ENCODE measurements at places on chromosomes 12 and 14.

GRCh38 chr14:43356979-43357545 is 1150.0 kb downstream of the FSCB start:
- no peak for DNase-seq

- DNase-seq: no peak
Observed at GRCh38 chr12:46124132-46124847, 133.9 kb upstream of the SCAF11 start.

DNA sequence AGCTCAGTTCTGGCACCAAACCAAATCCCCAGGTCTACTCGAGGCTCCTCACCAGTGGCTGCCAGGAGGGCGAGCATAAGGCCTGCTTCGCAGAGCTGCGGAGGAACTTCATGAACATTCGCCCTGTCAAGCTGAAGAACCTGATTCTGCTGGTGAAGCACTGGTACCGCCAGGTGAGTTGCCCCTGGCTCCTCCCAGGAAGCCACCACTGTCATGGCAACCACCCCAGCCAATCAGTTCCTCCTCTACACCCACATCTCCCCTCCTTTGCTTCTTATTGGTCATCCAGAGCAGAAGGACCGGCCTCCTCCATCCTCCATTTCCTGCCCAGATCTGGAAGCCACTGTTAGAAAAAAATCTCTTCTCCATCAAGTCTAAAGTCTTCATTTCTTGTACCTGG is 17.2 kb upstream of the OAS2 start:
- DNase-seq: no peak

DNA sequence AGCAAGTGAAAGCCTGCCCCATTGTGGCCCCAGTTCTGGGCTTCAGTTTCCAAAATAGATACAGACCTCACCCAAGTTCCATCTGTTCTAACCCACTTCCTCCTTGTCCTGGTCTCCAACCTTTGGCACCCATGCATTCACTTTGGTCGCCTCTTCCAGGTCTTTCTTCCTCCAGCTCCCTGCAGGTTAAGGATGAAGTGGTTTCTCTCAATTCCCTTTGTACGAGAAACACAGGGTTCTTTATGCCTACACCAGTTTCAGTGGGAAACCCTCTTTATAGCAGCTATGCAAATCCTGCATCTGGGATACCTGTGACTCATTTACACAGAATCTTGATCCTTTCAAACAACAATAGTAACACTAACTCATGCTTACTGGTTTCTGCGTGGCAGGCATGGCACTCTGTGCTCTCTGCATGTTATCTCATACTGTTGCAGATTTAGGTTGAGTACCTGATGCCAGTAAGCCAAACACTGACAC is 110.6 kb upstream of the AMIGO2 start:
- no peak for DNase-seq

DNA sequence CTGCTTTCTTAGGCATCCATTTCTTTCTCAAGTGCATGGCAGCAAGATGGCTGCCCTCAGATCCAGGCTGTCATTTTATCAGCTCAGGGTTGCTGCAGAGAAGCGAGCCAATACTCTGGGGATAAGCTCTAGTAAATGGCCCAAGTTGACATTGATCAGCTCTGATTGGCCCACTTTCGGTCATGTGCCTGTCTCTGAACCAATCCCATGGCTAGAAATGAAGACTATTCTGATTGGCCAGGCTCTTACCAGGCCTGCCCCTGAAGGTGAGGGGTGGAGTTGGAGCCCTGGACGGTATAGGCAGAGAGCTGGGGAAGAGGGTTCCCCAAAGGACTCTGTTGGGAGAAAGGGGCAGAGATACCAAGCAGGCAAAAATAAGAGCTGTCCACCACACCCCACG is 41.4 kb downstream of the MYO1H start:
- no peak for DNase-seq

DNA sequence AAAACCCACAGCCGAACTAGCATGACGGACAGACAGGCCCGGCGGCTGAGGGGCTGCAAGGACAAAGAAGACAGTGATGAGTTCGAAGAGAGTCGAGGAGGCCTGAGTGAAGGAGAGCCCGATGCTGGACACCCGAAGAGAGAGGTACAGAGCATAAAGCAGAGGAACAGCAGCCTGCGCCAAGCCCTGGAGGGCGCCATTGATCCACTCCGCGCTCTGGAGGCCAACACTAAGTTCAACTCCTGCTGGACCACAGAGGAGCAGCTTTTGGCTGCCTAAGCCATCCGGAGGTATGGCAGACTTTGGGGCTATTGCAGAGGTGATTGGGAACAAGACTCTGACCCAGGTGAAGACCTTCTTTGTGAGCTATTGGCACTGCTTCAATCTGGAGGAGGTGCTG is 7.8 kb upstream of the PLXNC1 start:
- no peak for DNase-seq

DNA sequence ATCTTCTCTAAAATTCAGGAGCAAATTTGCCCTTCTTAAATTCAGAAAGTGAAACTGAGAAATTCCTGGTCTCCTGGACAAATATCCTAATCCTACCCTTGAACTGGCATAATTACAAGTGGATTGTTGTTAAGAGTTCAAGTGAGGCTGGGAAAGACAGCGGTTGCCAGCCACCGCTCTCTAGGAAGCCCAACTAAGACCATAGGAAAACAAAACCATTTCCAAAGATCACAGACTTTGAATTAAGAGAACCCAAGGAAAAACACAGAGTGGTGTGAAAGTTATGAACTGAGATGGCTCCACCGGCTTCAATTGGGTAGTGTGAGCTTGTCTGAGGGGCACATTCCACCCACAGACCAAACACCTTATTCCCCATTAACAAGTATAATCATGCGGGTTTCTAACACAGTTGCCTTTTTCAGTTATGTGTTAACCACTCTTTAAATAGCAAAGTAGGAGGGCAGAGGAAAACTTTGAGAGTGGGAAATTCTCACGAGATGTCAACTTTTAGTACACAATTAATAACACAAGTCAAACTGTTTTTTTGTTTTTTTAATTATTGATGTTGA is 1628.8 kb upstream of the SEL1L start:
- DNase-seq: no peak

DNA sequence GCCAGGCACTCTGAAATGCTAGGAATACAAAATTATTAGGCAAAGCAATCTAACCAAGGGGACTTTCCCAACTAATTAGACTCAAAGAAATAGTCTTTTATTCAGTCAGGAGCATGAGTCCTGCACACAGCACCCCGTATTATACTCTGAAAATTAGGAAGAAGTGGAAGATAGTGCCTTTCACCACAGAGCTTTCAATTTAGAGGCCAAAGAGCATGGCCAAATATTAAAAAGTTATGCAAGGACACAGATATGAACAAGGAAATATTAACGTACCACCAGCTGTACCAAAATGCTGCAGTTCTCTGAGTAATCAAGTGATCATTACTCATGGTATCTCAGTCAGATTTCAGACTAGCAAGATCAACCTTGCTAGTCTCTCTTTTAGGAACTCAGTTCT is 22.6 kb upstream of the MDM2 start:
- DNase-seq: no peak

DNA sequence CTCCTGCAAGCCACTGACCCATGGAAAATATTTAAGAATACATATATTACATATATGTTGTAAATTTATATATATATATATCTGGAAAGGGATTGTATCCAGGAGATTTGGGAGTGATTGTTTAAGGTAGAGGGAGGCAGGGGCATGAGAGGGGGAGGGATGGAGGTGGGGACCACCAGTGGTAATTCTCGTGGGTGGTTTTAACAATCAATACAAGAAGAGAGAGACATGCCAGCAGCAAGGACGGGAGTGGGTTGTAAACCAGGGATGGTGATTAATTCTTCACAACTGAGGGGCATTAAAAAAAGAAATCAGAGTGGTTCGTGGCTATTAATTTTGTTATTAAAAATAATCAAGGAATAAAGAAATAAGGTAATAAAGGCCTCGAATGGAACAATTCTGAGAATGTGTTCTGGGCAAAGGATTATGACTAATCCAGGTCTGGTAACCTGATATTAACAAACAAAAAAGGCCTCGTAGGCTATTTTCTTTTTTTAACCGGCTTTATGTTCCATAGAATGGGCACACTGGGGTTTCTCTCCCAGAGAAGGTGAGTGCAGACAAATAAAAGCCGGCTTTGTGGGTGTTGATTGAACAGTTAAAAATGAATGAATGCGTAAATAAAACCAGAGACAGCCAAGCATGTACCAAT is 8.3 kb upstream of the RTL1 start:
- no peak for DNase-seq

- no peak for DNase-seq
Observed at GRCh38 chr12:56776654-56777053, 13.5 kb downstream of the HSD17B6 start.

DNA sequence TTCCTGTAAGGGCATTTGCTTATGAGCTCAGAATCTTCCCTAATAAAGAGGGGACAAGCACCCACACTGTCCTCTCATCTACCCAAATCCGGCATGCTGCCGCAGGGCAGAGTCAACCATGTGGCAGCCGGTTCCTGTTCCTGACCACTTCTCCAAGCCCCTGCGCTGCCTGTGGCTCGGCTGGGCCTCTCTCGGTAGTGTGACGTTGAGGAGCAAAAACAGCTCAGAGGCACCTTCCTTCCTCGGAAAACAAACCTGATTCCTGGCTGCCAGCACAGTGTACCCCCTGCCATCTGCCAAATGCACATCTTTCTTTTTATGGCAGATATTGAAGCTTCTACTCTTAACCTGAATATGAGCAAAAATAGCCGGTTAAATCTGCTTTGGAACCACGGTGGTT is 50.5 kb downstream of the CFAP251 start:
- DNase-seq: no peak

- no peak for DNase-seq
Observed at GRCh38 chr12:124866883-124867400, 3.3 kb upstream of the SCARB1 start.

- DNase-seq: no peak
Observed at GRCh38 chr12:124493809-124494750, 73.3 kb downstream of the NCOR2 start.

- no peak for DNase-seq
Observed at GRCh38 chr12:46470975-46471374, 98.4 kb upstream of the SLC38A2 start.

DNA sequence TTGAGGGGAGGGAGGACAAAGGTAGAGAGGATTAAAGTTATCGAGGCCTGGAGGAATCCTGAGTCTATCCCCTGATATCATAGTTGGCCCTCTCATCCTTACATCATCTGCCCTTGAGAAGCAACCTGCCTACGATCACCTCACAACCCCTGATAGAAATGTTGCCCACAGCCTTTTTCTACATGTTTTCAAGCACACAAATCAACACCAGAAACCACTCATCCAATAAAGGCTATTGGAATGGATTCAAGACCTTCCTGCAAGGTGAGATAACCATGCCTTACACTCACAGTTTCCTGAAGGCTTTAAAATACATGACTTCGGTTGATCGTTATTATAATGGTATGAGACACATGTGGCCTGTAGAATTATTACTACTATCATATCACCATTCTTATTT is 175.7 kb upstream of the EGLN3 start:
- DNase-seq: no peak

DNA sequence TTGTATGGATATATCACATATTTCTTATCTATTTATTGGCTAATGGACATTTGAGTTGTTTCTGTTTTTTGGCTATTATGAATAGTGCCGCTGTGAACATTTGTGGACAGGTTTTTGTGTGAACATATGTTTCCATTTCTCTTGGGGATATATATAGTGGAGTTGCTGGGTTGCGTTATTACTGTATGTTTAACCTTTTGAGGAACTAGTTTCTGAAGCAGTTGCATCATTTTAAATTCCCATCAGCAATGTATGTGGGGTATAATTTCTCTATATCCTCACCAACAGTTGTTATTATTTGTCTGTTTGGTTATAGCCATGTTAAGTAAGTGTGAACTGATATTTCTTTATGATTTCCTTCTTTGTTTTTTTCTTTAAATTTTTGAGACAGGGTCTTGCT is 10.7 kb downstream of the TCTN2 start:
- no peak for DNase-seq

DNA sequence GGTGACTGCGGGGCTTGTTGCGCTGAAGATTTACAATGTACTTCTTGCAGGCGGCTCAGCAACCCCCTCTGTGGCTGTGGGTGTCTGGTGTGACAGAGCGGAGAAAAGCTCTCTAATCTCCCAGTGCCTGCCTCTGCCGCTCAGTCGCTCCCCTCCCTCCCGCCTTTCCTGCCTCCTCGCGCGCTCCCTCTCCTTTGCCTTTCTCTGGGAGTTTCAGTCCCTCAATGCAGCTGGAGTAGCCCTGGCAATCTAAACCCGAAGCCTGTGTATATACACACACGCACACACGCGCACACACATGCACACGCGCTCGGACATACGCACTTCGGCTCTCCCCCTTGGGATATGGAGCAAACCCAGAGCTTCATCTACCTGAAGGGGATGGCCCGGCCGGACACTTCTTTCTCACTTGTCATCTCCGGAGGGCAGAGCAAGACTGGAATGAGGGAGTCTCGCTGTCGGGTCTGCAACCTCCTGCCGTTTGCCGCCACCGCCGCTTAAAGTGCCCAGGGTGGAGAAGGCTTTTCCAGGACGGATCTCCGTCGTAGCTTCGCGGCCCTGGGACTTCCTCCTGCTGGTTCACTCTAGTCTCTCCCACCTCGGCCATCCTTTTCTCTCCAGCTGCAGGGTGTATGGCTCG is 599 bp upstream of the TRHDE start:
- DNase-seq: peak; percentile 37

- peak; percentile 2 for DNase-seq
Observed at GRCh38 chr14:47778631-47779030, 103.2 kb upstream of the MDGA2 start.

DNA sequence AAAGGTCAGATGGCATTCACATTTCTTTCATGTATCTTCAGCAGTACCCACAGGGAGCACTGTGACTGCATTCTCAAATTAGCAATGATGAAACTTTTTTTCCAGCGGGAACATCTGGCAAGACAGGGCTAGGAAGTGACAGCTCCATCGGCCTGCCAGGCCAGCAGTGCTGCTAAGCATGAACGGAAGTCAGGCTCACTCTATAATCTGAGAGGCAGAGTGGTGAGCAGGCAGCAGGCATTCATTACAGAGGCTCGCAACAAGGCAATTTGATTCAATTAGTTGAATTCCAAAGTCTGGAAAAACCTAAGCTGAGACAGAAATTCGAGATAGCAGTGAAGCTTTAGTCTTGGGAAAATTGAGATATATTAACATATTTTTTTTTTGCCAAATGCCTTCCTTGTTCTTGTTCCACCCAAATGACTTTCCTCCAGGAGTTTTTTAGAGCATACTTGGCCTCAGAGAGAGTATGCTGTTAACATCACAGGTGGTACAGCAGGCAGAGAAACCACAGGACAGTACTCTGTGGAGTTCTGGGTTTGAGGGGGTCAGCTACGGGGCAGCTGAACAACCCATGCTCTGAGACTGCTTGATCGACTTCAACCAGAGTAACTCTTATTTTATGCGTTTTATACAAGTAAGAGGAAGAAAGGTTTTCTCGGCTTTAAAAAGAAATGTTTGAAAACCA is 414.9 kb downstream of the APAF1 start:
- peak; percentile 84 for DNase-seq

DNA sequence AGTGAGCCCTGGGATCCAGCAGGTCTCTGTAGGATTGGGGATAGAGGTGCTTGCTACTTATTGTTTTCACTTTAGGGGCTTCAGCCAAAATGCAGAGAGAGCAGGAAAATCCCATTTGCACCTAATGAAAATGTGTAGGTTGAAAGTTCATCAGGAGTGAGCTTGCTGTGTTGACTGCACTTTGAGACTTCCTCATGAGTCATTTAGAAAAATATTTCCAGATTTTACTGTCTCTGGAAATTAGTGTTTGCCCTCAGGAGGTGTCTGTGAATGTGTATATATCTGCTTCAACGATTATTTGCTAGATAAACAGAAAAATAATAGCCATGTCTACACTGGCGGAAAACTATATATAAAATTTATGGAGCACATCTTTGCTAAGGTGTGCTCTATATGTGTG is 159.3 kb downstream of the CAND1 start:
- no peak for DNase-seq

Data from spinal cord (tissue), 10 donors.